ENCODE measurements at places on chromosomes 5 and 9.

DNA sequence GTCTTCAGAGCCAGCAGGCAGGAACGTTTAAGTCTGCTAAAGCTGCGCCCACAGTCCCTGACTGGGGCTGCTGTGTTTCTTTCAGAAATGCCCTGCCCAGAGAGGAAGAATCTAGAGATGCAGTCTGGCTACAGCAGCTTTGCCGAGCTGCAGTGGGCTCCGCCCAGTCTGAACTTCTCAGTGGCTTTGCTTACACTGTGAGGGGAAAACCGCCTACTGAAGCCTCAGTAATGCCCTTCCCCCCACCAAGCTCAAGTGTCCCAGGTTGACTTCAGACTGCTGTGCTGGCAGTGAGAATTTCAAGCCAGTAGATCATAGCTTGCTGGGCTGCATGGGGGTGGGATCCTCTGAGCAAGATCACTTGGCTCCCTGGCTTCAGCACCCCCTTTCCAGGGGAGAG, 78.4 kb downstream of the SREK1 start:
- no peak overlapping the region for H3K27ac ChIP-seq
- no peaks in the 10 kb centered on the region for H3K4me1 ChIP-seq

- no peaks in the 10 kb centered on the region for H3K36me3 ChIP-seq
- peaks cover 6% of the 10 kb centered on the region for H3K4me1 ChIP-seq
- H3K27ac ChIP-seq = no peak overlapping the region
- H3K27me3 ChIP-seq = no peaks in the 10 kb centered on the region
- H3K4me3 ChIP-seq = no peak overlapping the region
- DNase-seq = no peak
Observed at GRCh38 chr5:96101358-96102089, 139.9 kb upstream of the ELL2 start.

DNA sequence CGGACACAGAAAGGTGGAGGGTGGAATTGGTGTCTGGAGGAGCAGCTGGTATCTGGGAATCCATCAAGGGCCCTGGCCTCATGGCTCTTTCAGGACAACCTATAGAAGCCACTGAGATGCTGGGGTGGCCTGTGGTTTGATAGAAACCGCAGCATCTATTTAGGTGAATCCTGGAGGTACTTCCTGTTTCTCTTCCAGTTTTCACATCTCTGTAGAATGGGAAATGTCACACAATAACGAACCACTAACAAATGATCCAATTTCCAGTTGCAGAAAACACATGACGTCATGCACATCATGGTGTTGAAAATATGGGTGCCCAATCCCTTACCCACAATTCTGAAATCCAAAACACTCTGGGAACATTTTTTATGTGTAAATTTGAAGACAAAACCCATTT, 52.2 kb downstream of the ROPN1L start:
- H3K36me3 ChIP-seq = no peaks in the 10 kb centered on the region
- no peak overlapping the region for H3K4me3 ChIP-seq

- peak overlapping the region; percentile 93 for H3K4me3 ChIP-seq
- peak; percentile 99 for DNase-seq
- peak overlapping the region; percentile 74 for H3K27ac ChIP-seq
- no peaks in the 10 kb centered on the region for H3K36me3 ChIP-seq
- H3K27me3 ChIP-seq = no peaks in the 10 kb centered on the region
Observed at GRCh38 chr5:176537554-176538229, 490 bp upstream of the RNF44 start.

GRCh38 chr9:91927922-91928510, 22.0 kb downstream of the ROR2 start:
- H3K27ac ChIP-seq = no peak overlapping the region
- no peak overlapping the region for H3K4me3 ChIP-seq
- DNase-seq = no peak
- no peaks in the 10 kb centered on the region for H3K4me1 ChIP-seq
- H3K36me3 ChIP-seq = no peaks in the 10 kb centered on the region

GRCh38 chr5:62385131-62385530, 18.6 kb downstream of the DIMT1 start:
- no peaks in the 10 kb centered on the region for H3K27me3 ChIP-seq
- H3K27ac ChIP-seq = peak overlapping the region; percentile 82
- DNase-seq = peak; percentile 85
- H3K4me1 ChIP-seq = peaks cover 31% of the 10 kb centered on the region
- H3K4me3 ChIP-seq = no peak overlapping the region

DNA sequence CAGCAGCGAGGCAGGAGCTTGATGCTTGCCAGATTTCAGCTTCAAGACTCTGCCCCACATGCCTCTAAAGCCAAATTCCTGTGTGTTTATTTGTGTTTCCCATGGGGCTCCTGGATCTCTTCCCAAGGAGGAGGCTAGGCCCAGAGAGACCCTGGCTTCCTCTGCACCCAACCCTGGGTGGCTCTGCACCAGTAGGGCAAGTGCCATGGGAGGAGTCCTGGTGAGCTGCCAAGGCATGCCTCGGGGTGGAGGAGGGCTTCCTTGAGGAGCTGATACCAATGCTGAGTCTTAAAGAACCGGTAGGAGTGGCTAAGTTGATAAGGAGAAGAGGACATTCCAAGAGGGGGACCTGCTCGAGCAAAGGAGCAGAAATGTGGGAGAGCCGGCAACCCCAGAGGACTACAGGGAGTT, 6.8 kb upstream of the TIFAB start:
- H3K27ac ChIP-seq = no peak overlapping the region
- DNase-seq = peak; percentile 32
- H3K4me1 ChIP-seq = peaks cover 9% of the 10 kb centered on the region
- no peak overlapping the region for H3K4me3 ChIP-seq
- H3K27me3 ChIP-seq = 0 out of 2 replicates have a peak, but pooled peaks cover 3% of the 10 kb centered on the region

- DNase-seq = peak; percentile 24
- peak overlapping the region; percentile 61 for H3K27ac ChIP-seq
- H3K4me3 ChIP-seq = peak overlapping the region; percentile 99
- H3K27me3 ChIP-seq = no peaks in the 10 kb centered on the region
- peaks cover 14% of the 10 kb centered on the region for H3K4me1 ChIP-seq
Observed at GRCh38 chr5:154038261-154038706, 426 bp downstream of the FAM114A2 start.

GRCh38 chr9:16100537-16101091, 547.8 kb downstream of the CCDC171 start:
- H3K27me3 ChIP-seq = no peaks in the 10 kb centered on the region
- no peak for DNase-seq
- H3K27ac ChIP-seq = no peak overlapping the region
- H3K4me1 ChIP-seq = peaks cover 3% of the 10 kb centered on the region
- no peaks in the 10 kb centered on the region for H3K36me3 ChIP-seq

GRCh38 chr5:179126506-179126991, 66.4 kb downstream of the ZNF354C start:
- no peaks in the 10 kb centered on the region for H3K4me1 ChIP-seq
- no peak overlapping the region for H3K27ac ChIP-seq
- no peak for DNase-seq
- H3K4me3 ChIP-seq = no peak overlapping the region
- H3K36me3 ChIP-seq = no peaks in the 10 kb centered on the region

DNA sequence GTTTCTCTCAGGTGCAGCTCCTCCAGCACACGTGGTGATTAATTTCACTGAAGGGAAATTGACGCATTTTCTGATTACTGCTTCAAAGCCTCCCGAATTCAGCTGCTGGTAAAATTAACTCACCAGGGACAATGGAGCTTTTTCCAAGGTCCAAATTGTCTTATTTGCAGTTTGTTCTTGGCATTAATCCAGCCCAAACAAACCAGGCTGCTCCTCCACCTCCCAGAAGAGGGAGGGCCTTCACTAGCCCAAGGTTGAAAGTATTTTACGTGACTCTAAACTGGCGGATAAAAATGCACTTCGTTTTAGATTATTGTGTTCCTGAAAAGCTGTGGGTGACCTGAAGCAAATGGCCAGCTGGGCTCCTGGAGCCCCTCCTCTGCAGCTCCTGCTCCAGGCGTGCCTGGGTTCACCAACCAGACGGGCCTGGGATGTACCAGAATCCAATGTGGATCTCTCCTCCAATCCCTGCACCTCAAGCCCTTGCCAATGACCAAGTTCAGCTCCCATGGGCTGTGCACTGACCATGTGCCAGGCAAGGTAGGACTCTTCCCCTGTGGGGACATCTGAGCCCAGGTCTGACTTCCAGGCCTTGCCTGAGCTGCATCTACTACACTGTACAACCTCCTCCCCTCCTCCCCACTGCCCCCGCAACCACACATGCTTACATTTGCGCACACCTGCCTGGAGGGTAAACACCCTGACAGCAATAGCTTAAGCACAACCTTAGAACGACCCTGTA, 193.4 kb downstream of the CDK5RAP2 start:
- DNase-seq = no peak
- no peak overlapping the region for H3K27ac ChIP-seq
- H3K4me1 ChIP-seq = 0 out of 2 replicates have a peak, but pooled peaks cover 4% of the 10 kb centered on the region
- no peaks in the 10 kb centered on the region for H3K27me3 ChIP-seq
- no peak overlapping the region for H3K4me3 ChIP-seq
